AG08396 (cell line): ENCODE measurements at places on chromosomes 5 and 9.

- DNase-seq = no peak
Measured at GRCh38 chr5:82277613-82277986, 554 bp downstream of the RPS23 start.

GRCh38 chr9:114853071-114853855, 47.4 kb upstream of the TNFSF15 start:
- DNase-seq = no peak

- DNase-seq = no peak
Measured at GRCh38 chr5:98443881-98444280, 329.6 kb upstream of the RGMB start.

GRCh38 chr5:52771343-52772039, 16.2 kb upstream of the ITGA1 start:
- DNase-seq = no peak

DNA sequence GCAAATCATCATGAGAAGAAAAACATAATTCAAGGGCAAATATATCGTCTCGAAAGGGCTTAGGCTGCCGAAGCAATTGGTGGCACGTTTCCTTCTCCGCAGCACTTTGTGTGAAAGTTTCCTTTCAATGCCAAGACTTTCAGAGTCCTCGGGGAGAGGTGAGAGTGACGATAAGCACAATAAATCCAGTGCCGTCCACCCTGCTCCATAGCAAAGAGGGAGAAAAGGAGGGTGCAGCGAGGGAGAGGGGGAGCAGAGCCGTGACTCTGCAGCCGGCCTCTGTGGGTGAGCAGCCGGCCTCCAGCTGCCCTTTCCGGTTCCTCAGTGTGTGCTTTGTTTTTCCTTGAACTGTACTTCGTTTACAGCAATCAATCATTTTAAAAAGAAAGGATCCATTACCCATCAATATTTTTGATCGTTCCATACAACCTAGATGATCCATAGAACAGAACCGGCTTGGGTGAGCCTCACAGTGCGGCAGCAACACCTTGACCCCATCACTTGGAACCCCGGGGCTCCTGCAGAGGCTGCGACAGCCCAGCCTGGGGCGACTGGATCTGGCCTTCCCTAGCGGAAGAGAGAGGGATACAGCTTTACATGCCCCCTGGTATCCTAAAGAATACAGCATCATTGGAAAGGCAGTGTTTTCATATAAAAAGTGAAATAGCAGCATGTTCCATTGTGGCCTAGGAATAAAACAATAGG, 247.0 kb upstream of the IRX4 start:
- DNase-seq = no peak

DNA sequence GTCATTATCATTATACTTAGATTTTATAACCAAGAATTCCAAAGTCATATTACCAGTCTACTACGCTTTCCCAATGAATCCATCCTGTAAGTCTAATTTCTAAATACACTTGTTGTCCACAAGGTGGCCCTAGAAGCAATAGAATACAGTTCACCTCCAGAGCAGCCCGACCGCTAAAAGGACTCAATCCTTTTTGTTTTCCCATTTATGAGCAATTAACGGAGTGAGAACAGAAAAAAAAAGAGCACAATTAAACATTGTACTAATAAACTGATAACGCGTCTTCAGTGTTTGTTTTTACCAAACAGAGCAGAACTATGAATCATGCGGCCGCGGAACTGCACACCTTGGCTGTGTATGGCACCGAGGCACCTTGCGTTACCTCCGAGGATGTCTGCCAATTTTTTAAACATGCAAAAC, 160.7 kb upstream of the DAPK1 start:
- DNase-seq = peak; percentile 33
